ENCODE measurements at places on chromosomes 6 and 20. TPM values are rescaled to one million over a fixed set of nuclear protein-coding genes. Genes with fewer than 3 reads are reported as not detected.

GRCh38 chr6:167898673-167899311 lies 72.1 kb downstream of the AFDN start:
- peak; percentile 50 for DNase-seq

LYRM4 gene
- total RNA-seq: 29.0 TPM

DNA sequence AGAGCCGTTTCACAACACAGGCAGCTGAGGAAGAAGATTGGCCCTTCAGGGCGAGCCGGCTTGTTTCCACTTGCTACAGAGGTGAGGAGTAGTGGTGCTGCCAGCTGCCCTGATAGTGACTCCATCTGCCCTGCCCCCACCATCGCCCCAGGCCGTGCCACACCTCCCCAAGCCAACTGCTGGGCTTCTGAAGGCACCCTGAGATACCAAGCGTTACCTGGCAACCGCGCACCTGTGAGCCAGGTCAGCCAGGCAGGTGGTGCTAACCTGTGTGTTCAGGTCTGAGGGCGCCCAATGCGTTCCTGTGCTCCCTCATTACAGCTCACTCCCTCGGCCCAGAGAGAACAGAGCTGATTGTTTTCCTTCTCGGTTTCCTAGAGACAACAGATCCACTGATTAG lies 299.1 kb upstream of the ID4 start:
- no peak for DNase-seq

GRCh38 chr6:209432-210103 lies 82.7 kb upstream of the DUSP22 start:
- no peak for DNase-seq

PLA2G7 gene
- 0.57 TPM for total RNA-seq

FAM217A gene
- not detected for total RNA-seq

GRCh38 chr20:17399303-17399985 lies 131.7 kb downstream of the BFSP1 start:
- DNase-seq: no peak

DNA sequence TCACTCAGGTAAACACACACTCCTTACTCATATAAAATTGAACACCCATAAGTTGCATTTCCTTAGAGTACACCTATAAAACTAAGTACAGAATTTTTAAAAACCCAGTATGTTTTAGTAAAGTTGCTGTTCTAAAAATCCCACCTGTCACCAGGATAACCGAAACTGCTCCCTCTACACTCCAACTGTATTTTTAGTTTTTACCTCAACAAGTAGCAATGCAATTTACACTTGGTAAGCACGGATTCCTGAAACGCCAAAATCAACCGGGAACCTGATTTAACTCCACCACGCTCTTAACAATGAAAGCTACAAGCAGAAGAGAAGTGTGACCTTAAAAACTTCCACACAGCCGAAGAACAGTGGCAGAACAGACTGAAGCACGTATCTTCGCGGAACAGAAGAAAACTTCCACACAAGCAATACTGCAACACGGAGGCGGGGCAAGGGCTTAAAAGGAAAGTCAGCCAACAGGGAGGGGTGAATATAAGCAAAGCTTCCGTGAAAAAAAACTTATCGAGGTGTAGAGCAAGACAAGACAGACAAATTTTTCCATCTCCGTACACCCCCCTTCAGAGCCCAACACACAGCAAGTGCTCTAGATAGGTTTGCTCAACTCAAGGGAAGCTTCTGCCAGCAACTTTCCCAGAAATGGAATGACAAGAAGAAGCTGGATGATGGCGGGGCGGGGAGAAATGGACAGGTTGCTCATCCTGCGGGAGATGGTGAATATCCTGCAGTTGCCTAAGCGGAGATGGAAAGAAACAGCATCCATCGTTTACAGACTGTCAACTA lies 1.4 kb downstream of the STAU1 start:
- DNase-seq: peak; percentile 71

NRSN1 gene
- total RNA-seq: not detected

GRCh38 chr6:72552938-72553337 lies 68.9 kb upstream of the KCNQ5 start:
- DNase-seq: peak; percentile 78

GRCh38 chr20:41654292-41654691 lies 36.1 kb upstream of the CHD6 start:
- DNase-seq: no peak

DNA sequence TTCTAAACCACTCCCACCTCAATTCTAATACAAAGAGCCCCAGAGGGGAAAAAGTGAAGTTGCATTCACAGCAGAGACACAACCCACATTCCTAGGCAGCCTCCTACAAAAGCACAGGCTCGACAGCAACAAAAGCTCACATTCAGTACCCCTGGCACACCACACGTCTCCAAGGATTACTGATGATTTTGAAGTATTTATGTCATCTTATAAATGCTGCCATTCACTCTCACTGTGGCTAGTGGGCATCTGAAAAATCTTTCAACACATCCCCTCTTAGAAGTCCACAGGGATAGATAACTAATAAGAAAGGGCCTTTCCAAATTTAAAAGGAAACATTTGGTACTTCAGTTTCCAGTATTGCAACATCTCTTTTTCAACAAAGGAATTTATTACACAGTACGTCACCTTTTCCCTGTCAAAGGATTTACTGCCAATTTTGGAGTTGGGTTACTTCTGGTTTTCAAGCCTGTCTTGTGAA lies 146.7 kb downstream of the TASP1 start:
- DNase-seq: peak; percentile 59

All from M059J (cell line).